ENCODE measurements at places on chromosomes 1 and 21. TPM values are rescaled to one million over a fixed set of nuclear protein-coding genes. Genes with fewer than 3 reads are reported as not detected.

ETV3L gene
- 0.88 TPM for polyA plus RNA-seq

RNF186 gene
- not detected for polyA plus RNA-seq

MPZ gene
- polyA plus RNA-seq: 1.4 TPM

CTTNBP2NL gene
- 9.7 TPM for polyA plus RNA-seq

SH2D5 gene
- not detected for polyA plus RNA-seq

TPTE gene
- not detected for polyA plus RNA-seq

OR10Z1 gene
- not detected for polyA plus RNA-seq

CNST gene
- polyA plus RNA-seq: 14.9 TPM

PRAMEF17 gene
- not detected for polyA plus RNA-seq

ZBTB8A gene
- 5.1 TPM for polyA plus RNA-seq

CATSPERE gene
- 0.22 TPM for polyA plus RNA-seq

RGS13 gene
- 0.26 TPM for polyA plus RNA-seq

COPA gene
- 147 TPM for polyA plus RNA-seq

FAM167B gene
- 0.55 TPM for polyA plus RNA-seq

WNT9A gene
- polyA plus RNA-seq: not detected

CHRNB2 gene
- polyA plus RNA-seq: 0.11 TPM

IL22RA1 gene
- not detected for polyA plus RNA-seq

RIMS3 gene
- 1.0 TPM for polyA plus RNA-seq

CAMK2N1 gene
- polyA plus RNA-seq: not detected

AMY1B gene
- polyA plus RNA-seq: not detected

RGS8 gene
- polyA plus RNA-seq: not detected

RXFP4 gene
- polyA plus RNA-seq: not detected

NKAIN1 gene
- not detected for polyA plus RNA-seq

SHISAL2A gene
- 0.54 TPM for polyA plus RNA-seq

GIPC2 gene
- not detected for polyA plus RNA-seq

PITHD1 gene
- polyA plus RNA-seq: 73.2 TPM

CD5L gene
- 0.21 TPM for polyA plus RNA-seq

DNAH14 gene
- polyA plus RNA-seq: 7.9 TPM

TGFB2 gene
- 0.11 TPM for polyA plus RNA-seq

DDR2 gene
- 6.3 TPM for polyA plus RNA-seq

Data from GM12878 (cell line).